ENCODE measurements at places on chromosomes 2 and 18.
A peak's percentile ranks its signal among the peaks of the same experiment; 100 is the strongest.

DNA sequence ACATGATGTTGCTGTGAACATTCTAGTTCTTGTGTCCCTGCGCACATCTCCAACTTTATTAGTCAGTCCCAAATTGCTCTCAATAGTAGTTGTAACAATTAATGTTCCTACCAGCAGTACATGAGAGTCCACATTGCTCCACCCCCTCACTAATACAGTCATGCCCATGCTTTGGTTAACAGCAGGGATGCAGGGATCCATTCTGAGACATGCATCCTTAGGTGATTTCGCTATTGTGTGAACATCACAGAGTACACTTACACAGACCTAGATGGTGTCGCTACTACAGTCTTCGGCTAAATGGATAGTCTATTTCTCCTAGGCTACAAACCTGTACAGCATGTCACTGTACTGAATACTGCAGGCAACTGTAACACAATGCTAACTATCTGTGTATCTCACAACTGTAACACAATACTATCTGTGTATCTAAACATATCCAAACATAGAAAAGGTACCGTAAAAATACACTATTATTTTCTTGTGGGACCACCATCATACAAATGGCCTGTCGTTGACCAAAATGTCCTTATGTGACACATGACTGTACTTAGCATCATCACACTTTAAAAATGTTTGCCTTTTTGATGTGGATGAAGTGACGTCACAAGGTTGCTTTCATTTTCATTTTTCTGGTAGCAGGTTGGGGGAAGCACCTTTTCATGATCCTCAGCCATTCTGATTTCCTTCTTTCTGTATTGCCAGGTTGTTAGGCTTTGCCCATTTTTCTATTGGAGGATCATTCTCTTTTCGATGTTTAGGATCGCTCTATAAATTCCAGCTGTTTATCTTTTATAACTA, 82.9 kb upstream of the RNF152 start:
- DNase-seq = no peak

GRCh38 chr2:68251855-68252399, 405 bp downstream of the PPP3R1 start:
- peak; percentile 53 for DNase-seq

DNA sequence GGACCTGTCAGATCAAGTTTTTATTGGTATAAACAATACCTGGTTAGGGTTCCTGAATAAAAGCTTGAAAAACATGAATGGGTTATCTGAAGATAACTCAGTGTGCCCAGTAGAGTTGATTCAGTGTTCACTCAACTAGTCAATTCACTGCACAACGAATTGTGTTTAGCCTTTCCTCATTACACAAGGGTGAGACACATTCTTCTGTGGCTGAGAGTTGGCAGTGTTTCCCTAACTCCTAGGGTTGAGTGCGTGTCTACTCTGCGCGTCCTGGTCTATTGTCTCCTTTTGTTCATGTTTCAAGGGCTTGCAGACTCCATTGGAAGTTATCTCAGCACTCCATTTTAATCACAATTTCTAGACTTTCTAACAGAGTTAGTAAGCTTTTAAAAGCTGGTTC, 32.8 kb upstream of the TMEM178A start:
- no peak for DNase-seq

DNA sequence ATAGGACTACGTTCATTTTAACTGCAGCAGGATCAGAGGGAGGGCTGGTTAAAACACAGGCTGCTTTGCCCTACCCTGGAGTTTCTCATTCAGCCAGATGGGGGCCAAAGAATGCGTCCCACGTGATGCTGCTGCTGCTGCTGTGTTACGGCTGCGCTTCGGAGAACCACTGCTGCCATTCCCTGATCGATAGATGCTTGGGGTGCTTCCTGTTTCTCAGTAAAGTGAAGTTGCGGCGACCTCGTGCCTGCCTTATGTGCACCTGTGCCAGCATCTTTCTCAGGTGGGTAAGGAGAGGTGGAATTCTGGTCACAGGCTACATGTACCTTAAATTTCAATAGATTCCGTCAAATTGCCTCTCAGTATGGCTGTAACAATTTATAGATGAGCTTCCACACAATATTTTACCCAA, 24.7 kb upstream of the TOGARAM2 start:
- peak; percentile 50 for DNase-seq

DNA sequence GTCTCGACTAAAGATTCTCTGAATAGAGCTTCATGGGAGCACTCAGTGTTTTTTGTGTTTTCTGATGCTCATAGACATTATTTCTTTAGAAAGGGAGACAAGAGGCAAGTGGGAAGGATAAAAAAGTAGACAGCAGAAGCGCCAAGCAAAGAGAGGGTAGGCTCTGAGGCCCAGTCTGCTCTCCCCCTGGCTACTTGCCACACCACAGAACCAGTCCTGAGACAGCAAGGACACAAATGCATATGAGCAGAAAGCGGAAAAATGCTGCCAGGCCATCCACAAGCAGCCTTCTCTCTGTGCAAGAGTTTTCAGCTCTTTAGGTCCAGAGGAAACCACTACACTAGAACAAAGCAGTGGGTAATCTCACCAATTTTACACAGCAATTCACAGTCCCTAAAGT, 285.4 kb downstream of the ZNF521 start:
- no peak for DNase-seq

GRCh38 chr2:196448407-196449079, 191.0 kb upstream of the CCDC150 start:
- no peak for DNase-seq

GRCh38 chr18:63421514-63421913, 762 bp downstream of the VPS4B start:
- no peak for DNase-seq

DNA sequence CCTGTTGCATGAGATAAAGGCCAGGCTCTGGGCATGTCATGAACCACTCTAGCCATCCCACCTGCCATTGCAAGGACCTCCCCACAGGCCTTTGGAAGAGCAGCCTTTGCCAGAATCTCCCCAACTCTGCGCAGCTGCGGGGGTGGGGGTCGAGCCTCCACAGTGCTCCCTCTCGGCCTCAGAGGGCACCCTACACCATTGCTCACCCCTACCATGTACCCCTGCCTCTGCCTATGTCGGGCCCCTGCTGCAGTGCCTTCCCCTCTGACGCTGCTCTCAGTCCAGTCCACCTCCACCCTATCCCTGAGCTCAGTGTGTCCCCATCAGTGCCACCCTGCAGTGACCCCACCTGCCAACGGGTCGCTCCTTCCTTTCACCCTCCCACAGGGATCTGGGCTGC, 679.7 kb upstream of the RAB6C start:
- DNase-seq = no peak

DNA sequence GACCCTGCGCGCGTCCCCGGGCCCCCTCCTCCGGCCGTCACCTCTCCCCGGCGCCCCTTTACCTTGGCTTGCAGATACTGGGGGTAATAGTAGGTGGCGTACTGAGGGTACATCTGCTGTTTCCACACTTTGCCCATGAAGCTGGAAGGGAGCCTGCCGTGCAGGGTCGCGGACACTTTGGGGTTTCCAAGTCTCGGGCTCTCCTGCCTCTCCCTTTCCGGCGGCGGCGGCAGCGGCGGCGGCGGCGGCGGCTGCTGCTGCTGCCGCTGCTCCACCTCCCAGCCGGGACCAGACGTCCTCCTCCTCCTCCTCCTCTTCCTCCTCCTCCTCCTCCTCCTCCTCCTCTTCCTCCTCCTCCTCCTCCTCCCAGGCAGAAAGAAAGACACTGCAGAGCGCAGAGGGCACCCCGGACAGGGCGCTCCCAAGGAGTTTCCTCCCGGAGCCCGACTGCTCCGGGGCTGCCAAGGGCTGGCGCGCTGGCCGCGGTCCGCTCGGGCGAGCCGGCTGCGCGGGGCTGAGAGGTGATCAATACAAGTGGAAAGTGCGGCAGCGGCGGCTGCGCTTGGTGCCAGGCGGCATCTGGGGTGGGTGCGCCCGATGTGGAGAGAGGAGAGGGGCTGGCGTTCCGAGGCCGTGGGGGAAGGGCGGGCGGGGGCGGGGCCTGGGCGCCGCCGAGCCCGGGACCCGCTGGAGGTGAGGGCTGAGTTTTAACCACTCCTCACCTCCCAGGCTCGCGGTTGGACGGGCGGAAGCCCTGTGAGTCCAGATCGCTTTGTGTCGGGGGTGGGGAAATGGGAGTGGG, at the start of gene RBMS1:
Gene RBMS1 (minus strand): TSS at position 581 of the 802 bp plus-strand sequence. CDS start 444 bp downstream, at position 137.
- peak; percentile 56 for DNase-seq

DNA sequence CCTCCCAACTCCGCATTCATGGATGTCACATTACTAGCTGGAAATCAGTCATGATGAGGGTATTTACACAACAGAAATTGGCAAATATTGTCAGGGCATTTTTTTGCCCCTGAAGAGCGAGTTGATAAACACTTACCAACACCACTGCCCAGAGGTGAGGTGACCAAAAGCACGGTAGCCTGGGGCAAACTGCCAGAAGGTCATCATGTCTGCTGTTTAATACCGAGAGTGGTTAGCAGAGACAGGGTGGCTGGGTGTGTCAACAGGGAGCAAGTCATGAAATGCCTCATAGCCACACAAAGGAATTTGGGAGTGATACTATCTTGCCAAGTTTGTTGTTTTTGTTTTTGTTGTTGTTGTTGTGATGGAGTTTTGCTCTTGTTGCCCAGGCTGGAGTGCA, 37.0 kb upstream of the EPC2 start:
- no peak for DNase-seq

DNA sequence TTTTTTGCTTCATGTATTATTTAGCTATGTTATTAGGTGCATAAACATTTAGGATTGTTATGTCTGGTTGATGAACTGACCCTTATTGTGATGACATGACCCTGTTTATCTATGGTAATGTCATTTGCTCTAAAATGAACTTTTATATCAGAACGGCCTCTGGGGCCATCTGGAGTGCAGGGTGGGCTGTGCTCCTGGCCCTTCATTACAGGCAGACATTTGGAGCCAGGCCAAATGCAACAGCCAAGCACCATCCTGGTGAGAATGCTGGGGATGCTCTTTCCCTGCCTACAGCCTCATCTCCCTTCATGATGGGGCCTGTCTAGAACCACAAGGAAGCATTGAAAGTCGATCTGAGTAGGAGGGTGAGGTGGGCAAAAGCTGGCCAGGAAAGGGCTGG, 38.0 kb downstream of the HJURP start:
- DNase-seq = no peak

- no peak for DNase-seq
Measured at GRCh38 chr2:29589440-29590103, 331.8 kb downstream of the ALK start.

GRCh38 chr18:42929181-42929580, 186.3 kb downstream of the RIT2 start:
- no peak for DNase-seq

DNA sequence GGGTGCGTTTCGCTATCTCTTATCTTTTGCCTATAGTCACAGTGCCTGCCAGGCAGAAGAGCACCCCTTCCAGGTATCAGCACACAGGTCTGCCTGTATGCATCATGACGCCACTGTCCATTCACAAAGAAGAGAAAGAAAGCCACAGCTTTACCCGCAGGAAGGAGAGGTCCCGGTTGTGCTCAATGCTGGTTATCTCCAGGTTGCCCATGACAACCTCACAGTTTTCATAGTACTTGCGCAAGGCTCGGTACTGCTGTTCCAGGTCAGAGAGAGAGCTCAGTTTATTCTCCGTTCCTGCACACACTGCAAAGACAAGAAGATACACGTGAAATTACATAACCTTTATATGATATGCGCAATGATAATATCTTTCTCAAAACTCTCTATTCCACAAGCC, 414.0 kb downstream of the ERBB4 start:
- no peak for DNase-seq

DNA sequence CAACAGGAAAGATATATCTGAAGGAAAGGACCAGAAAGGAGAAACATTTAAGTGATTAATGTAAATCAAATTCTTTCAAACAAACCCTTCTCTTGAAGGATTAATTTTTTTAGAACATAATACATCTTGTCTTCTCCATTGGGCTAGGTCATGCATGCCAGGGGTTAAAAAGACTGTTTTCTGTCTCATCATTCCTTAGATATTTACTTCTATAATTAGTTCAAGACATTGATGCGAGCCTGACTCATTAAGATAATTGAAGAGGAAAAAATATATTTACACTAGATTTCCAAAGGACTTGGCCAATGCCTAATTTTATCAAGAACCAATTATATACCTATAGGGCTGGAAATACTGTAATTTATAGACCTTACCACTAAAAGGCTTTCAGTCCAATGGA, 166.6 kb upstream of the SETBP1 start:
- DNase-seq = no peak

GRCh38 chr2:37421686-37422085, 77.3 kb downstream of the QPCT start:
- DNase-seq = no peak

DNA sequence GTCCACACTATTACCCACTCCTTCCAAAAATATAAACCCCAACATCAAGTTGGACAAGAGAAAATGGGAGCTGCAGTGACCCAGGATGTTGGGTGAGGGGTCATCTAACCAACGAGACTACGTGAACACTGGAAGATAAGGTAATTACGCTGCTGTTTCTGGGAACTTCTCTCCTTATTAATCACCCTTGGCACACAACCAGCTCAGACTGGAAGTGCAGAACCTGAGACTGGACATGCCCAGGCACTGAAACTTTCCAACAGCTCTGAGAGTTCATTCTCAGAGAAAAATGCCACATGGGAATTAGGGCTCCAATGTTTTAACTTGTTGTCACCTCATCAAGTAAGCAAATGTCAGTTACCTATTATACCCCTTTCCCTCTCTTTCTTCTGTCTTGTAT, 135.3 kb downstream of the CCDC148 start:
- no peak for DNase-seq

DNA sequence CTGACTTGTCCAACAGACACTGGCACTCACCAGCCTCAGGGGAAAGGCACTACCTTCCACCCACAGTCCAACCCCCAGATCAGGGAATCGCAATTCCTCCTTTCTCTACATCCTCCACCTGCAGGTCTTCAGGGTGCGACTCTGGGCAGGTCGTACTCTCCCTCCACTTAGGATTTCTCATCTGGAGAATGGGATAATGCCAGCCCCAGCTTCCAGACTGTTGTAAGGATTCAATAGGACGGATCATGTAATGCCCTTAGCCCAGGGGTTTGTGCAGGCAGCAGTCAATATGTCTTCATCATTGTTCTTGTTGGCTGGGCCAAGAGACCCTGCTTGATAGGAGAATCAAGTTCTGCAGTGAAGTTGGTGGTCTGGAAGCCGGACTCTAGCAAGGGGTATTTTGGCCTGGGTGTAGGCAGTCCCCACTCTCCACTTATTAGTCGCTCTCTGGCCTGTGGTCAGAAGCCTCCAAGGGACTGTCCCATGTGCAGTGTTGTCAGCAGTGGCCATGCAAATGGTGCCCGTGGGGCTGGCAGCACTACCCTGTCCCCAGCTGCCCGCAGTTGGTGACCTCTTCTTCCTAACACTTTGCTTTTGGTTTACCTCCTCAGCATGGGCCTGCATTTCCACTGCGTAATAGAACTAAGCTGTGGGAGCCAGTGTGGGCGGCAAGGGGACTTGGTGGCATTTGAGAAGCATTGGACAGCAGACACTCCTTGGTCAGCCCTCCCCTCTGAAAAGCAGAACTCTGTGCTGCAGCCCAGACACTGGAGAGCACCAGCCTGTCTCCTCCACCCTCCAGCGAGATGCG, 172.4 kb upstream of the HS6ST1 start:
- DNase-seq = no peak

DNA sequence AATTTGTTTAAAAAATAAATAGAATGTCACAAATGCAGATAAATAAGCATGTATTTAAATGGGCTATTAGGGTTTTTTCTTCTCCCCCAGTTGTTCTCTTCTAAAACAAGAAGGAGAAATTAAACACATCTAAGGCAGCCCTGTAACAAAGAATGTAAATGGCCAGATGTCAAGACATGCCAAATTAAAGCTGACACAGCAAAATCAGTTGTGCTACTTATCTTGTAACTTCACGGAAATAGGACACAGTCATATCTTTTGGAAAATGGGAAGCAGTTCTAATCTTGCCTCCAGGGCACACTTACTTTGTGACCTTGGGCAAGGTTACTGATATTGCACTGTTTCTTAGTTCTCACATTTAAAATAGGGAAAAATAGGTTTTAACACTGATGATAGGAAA, 200.1 kb upstream of the NRXN1 start:
- no peak for DNase-seq

Data from activated CD8-positive, alpha-beta memory T cell treated with anti-CD3 and anti-CD28 coated beads, Interleukin-2, amount 50 U/mL, for 4 hours (primary cell).